ENCODE measurements at places on chromosomes 3 and 15.

GRCh38 chr3:190883973-190884832, 21.7 kb upstream of the GMNC start:
- DNase-seq: no peak

DNA sequence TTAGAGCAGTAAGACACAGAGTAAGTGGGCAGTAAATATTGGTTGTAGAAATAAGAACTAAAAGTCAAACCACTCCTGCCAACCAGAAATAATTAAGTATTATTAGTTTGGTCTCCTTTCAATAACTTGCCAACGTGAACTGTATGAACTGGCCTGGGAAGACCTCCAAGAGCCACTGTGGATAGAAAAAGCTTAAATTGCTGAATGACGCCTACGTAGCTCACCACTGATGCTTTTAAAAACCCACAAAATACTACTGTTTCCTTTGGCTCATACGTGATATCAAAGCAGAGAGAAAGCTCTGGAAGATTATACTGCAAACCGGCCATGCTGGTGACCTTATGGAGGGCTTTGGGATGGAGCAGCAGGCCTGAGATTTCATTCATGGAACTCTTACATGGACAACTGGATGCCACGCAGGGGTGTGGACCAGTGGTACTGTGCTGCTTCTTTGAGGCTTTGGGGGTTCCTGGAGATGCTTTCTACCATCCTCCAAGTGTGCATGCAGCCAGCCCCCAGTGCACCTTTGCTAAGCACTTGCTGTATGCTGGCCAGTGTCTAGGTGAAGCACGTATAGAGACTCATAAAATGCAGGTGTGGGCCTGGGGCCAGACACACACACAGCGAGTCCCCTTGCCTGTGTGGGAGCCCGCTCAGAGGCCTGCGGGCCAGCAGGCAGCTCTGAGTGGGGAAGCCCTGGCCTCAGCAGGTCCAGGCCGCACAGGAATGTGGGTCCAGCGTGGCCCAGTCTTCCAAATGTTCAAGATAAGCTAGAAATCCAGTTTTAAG, 66.8 kb downstream of the ABTB1 start:
- DNase-seq: no peak

DNA sequence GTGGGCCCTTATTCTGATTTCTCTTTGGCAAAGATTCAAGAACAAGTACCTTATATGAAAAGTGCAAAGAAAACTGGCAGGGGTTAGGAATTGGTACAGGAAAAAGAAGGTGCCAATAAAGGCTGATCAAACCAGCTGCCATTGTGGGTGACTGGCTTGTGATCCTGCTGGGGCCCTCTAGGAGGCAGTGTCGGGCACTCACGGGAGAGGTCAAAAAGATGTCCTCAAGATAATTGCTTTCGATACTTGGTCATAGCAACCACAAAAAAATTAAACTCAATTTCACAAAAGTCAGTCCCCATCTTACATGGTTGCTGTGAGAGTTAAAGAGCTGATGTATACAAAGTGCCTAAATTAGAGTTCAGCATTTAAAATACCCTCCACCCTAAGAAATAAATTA, 31.0 kb upstream of the CAV3 start:
- no peak for DNase-seq

DNA sequence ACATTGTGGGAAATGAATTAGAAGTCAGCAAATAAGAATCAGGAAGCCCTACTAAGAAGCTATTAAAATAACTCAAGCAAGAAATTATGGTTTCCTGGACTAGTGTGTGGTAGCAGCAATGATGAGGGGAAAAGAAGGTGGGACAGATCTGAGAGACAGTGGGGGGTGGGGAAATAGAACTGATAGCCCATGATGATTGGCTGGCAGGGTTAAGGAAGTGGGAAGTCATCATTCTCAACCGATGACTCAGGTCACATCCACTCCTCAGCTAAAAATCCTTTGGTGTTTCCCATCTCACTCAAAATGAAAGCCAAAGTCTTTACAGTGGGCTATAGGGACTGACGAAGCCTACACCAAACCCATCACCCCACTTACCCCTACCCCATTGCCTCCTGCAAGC, 153.9 kb upstream of the ARHGEF26 start:
- DNase-seq: no peak

DNA sequence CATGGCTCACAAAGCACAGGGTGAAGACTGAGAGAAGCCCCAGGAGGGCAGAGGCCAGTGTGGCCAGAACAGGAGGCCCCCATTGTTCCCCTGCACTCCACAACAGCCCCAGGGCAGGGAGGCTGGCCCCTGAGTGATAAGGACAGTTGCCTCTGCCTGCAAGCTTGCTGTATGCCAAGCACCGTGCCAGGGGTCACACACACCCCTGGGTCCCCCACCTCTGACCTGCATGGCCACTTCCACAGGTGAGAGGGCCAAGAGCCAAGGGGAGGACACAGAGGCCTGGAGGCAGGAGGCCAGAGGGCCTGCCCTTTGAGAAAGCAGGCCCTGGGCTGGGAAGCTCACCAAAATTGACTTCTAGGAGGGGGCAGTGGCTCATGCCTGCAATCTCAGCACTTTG, 23.7 kb downstream of the ATRIP start:
- no peak for DNase-seq

- DNase-seq: no peak
These were observed 591.4 kb downstream of the FOXP1 start for GRCh38 chr3:70992131-70992530.

DNA sequence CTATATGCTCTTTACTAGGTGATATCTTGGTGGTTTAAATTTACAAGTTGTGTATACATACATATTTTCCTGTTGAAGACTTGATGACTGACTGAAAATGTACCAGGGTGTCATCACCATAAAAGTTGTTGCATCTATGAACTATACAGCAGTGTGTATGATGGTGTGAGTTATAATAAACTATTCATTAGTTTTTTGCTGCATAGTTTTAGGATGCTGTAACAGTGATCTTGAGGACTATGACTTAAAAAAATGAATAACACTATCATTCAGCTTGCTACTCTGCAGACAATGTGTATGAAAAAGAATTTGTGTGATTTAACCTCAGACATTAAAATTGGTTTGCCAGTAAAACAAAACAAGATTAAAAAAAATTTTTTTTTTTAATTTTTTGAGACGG, 49.0 kb downstream of the UBE2E2 start:
- DNase-seq: no peak

GRCh38 chr3:53957831-53958230, 66.2 kb upstream of the SELENOK start:
- no peak for DNase-seq

GRCh38 chr3:157078131-157078810, 81.7 kb downstream of the CCNL1 start:
- DNase-seq: no peak

GRCh38 chr3:66270701-66271100, 49.9 kb downstream of the SLC25A26 start:
- DNase-seq: no peak

- DNase-seq: no peak
These were observed 6.7 kb upstream of the P2RY1 start for GRCh38 chr3:152828075-152828840.

DNA sequence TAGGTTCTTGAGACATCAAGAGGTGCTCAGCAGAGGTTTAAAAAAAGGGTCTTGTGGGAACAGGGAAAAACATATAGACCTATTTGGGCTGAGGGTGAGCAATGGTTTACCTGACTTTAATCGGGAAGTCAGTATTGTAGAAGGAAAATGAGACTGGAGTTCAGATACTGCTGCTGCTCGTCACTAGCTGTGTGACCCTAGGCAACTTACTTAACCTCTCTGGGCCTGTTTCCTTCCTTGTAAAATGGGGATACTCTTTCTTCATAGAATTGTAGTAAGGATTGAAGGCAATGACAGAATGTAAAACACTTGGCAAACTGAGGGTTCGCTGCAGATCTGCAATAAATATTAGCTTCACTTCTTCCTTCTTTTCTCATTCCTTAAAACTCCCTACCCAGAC, 327.5 kb upstream of the PROK2 start:
- DNase-seq: no peak

DNA sequence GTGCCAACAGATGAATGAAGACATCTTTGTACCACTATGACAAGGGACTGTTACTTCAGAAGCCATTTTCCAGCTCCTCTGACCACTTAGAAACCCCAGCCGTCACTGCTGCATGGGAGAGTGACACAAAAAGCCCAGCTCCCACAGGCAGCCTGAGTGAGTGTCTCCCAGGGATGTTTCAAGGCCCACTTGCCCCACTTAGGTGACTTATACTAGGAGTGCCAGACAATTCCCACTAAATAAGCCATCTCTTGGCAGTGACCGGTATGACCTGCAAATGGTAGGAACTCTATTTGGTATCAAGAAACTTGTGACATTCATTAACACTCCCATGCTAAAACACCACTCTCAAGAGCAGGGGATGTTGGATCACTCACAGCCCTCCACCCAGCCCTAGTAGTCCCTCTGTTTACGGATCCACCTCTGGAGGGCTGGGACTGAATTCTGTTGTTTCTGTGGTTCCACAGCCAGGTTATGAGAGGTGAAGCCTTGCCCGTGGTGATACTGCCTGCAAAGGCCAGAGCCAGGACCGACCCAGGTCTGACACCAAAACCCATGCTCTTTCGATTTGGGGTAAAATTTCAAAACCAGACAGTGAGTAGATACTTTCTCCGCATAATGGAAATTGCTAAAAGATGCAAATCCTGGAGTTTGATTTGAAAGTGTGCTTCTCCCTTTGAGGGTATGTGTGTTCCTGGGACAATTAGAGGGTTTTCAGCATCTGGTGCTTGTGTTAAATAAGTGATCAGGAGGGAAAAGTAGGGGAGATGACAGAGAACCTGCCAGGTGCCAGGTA, 14.5 kb downstream of the RBP1 start:
- no peak for DNase-seq

DNA sequence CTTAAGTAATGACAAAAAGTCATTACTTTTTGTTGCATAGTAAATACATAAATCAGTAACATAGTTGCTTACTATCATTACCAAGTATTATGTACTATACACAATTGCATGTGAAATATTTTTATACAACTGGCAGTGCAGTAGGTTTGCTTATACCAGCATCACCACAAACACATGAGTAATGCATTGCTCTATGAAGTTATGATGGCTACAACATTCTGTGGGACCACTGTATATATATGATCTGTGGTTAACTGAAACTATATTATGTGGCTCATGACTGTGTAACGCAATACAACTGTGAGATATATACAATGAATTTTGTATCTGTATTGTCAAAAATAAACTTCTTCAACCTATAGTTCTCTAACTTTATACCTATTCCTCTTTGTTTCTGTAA, 113.7 kb upstream of the RBMS3 start:
- no peak for DNase-seq

GRCh38 chr3:184772667-184773272, 39.2 kb upstream of the VPS8 start:
- DNase-seq: no peak

- DNase-seq: no peak
These were observed 325.1 kb upstream of the THBS1 start for GRCh38 chr15:39255760-39256159.

DNA sequence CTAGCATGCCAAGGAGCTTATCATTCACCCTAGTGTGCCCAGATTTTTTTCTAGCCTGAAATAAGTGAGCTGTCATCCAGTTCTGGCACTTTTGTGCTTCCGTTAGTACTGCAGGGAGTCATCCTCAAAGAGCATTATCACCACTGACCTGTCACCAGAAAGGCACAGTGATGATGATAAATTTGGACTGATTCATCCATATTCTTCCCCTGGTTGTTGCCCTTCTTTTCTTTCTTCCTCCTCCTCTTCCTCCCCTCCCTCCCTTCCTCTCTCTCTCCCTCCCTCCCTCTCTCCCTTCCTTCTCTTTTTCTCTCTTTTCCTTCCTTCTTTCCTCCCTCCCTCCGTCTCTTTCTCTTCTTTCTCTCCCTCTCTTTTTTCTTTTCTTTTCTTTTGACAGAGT, 21.3 kb downstream of the SLC35G2 start:
- no peak for DNase-seq

GRCh38 chr15:98519767-98520550, 128.4 kb upstream of the IGF1R start:
- no peak for DNase-seq

- no peak for DNase-seq
These were observed 37.6 kb downstream of the GBE1 start for GRCh38 chr3:81723732-81724313.

DNA sequence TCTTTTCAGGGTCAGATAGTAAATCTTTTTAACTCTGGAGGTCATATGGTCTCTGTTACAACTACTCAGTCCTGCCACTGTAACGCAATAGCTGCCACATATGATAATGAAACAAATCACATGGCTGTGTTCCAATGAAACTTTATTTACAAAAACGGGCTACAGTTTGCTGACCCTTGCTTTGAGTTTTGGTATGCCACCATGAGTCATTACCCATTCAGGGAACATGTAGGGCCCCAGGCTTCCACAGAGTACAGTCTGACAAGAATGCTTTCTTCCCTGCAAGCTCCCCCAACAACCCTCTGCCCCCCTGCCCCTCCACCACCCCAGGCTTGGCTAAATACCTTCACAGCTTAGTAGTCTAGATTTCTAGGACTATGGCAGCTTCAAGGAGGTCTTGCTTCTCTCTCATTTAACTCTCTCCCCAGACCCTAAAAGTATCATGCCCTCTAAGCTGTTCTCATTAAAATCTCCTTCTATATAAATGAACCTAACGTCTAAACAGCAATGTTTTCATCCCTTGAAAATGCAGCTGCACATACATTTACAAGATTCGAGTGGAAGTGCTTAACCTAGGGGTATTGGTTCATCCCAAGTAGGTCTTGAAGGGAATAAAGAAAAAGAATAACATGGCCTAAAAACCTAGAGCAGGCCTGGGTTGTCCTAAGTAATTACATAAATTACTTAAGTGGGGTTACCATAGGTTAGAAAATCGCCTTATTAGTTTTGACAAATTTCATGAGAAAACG, 117.8 kb upstream of the PRICKLE2 start:
- DNase-seq: no peak

GRCh38 chr3:122898298-122898697, 103.4 kb downstream of the SLC49A4 start:
- DNase-seq: no peak

DNA sequence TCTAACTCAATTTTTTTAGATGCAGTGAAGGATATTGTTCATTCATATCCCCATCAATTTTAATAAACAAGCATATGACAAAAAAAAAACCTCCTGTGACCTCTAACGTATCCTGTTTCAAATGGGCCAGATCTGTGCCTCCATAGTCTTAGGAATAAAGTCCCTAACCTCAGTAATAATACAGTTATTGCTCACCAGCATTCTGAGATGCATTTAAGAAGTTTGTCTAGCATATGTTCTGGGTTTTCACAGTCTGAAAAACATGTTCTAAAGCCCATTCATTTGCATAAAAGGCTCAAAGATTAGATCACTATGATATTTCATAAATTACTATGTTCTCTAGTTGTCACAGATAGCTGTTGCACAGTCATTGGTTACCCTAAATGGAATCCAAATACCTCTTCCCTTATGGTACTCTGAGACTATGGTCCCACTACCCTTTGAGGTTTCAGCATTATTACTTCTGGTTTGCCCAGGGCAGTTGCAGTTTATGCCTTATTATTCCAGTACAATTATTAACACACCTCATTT, 190.1 kb downstream of the ZIC4 start:
- no peak for DNase-seq
